ENCODE measurements at places on chromosomes 1 and 21.

DNA sequence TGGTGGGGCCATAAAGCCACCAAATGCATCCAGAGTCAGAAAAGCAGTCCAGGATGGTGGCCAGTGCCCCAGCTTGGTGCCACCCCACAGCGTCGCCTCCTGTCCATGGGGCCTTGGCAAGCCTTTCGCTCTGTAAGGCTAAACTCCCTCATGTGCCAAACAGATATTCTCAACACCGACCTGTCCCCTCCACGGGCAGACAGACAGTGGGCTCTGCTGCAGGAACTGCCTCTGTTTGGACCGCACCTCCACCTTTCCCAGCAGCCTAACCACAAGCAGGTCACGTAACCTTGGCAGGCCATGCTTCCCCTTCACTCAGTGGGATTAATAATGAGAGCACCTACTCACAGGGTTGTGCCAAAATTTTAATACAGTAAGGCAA, 11.7 kb downstream of the RUNX1 start:
- DNase-seq, result no peak

DNA sequence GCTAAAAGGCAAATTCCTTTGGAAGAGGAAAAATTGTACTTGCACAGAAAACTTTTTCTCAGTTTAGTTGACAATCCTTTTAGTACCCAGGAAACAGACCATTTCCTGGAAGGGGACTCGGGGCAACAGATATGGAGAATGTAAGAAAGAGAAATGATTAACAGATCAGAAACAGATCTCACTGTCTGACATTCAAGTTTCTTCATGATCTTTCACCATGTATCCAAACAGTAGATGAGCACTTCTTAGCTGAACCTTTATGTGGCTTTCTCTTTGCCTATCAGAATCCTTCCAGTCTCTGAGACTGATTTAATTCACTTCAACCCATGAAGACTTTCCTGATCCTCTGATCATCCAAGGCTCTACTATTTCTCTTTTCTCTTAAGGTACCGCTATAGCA, 2.7 kb downstream of the TTLL7 start:
- no peak for DNase-seq

- DNase-seq, result no peak
Measured at GRCh38 chr1:247204177-247204647, 32.4 kb upstream of the ZNF124 start.

DNA sequence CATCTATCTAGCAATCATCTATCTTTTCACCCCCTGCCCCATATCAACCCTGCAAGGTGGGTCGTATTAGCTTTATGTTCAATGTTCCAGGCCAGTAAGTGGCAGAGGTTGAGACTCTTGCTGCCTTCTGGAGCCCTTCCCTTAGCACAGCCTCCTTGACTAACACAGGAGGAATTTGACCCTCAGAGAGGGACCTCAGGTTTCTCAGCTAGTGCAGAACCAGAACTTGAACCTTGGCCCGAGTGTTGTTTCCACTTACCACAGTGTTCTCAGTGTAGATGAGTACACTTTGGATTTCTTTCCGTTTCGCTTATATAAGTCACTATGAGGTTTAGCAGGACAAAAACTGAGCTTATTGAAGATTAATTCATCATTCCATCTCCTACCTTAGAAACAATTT, 11.1 kb upstream of the ATF3 start:
- DNase-seq, result no peak

GRCh38 chr1:46549697-46550681, 1.5 kb downstream of the KNCN start:
- no peak for DNase-seq

GRCh38 chr1:241323514-241324195, 33.4 kb downstream of the RGS7 start:
- no peak for DNase-seq

DNA sequence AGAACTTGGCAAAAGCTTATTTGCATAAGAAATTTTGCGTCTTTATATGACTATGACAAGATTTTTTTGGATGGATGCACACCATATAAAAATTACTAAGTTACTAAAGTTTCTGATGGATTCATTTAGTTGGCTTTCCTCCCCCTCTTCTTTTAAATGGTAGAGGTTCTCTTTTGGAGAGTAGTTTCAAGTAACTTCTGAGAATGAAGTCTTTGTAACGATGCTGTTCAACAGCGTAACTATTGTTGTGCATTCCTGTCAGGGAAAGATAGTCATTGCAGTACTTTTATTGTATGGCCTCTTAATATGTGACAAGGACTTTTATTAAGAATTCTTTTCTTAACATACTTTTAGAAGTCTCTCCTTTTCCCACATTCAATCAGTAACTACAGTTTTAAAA, 16.0 kb downstream of the NFIA start:
- DNase-seq, result no peak

DNA sequence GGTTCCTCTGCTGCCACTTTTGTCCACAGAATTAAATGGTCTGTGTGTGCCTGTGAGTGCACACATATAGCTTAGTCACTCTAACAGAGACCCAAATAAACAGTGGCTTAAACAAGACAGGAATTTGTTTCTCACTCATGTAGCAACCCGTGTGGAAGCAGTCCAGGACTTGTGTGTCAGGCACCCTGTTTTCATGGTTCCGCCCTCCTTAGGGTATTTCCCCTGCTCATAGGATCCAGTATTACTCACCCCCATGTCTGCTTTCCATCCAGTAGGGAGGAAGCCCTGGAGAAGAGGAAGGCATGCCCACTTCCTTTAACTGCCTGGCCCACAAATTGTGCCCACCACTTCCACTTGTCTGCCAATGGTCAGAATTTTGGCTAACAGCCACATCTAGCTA, 41.3 kb upstream of the TACSTD2 start:
- DNase-seq, result no peak

DNA sequence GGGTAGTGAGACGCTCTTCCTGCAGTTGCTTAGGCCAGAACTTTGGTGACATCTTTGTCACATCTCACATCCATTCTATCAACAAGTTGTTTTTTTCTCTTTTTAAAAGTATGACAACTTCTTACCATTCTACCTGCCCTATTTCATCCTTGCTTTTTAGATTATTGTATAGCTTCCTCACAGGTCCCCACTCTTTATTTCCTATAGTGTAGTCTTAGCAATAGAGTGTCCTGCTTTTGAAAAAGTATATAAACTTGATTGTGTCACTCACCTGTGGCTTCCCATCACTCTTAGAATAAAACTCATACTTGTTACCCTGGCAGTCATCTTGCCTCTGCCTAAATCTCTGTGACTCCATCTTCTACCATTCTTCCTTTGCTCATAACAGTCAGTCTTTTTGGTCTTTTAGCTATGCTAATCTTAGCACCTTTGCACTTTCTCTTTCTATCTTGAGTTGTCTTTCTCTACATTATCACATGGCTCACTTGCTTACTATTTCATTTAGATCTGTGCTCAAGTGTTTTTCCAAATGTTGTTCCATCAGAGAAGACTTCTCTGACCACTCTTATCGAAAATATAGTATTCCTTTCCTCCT, 9.5 kb downstream of the CDC73 start:
- DNase-seq, result no peak

- peak; percentile 31 for DNase-seq
Measured at GRCh38 chr1:168234846-168235547, 9.2 kb downstream of the SFT2D2 start.

DNA sequence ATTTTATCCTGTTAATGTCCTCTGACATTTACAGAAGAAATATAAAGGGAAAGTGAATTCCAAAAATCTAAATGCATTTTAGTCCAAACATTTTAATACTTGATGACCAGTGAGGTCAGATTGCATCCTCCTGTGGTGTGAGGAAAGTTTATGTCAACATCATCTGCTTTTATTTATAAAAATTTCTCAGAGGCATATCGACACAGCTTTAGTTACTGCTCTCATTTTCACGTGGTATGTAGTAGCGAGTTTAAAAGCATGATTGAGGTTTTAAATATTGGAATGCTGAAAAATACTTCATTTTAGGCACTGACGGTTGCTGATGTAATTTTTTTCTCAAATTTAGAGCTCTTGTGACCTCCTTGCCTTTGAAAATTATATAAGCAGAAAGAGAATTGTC, 234.8 kb downstream of the HMCN1 start:
- no peak for DNase-seq

DNA sequence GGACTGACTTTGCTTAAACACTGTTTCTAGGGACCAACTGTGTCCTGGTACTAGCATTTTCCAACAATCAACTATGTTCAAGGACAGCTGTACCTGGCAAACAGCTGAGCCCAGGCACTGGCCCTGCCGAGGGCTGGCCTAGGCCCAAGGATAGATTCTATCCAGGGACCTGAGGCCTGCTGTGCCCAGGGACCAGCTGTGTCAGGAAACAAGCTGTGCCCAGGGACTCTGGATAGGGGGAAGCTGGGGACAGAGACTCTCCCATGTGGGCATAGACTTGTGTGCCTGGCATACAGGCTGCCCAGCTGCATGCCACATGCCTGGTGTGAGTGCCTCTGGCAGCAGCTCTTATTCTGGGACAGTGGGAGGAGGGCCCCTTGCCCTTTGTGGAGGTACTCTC, 38.1 kb upstream of the POU3F1 start:
- DNase-seq, result no peak

- DNase-seq, result no peak
Measured at GRCh38 chr1:68117416-68117815, 67.0 kb upstream of the DIRAS3 start.

GRCh38 chr1:165117482-165117881, 239.0 kb downstream of the LMX1A start:
- no peak for DNase-seq

- no peak for DNase-seq
Measured at GRCh38 chr1:221865808-221866207, 123.9 kb upstream of the DUSP10 start.

DNA sequence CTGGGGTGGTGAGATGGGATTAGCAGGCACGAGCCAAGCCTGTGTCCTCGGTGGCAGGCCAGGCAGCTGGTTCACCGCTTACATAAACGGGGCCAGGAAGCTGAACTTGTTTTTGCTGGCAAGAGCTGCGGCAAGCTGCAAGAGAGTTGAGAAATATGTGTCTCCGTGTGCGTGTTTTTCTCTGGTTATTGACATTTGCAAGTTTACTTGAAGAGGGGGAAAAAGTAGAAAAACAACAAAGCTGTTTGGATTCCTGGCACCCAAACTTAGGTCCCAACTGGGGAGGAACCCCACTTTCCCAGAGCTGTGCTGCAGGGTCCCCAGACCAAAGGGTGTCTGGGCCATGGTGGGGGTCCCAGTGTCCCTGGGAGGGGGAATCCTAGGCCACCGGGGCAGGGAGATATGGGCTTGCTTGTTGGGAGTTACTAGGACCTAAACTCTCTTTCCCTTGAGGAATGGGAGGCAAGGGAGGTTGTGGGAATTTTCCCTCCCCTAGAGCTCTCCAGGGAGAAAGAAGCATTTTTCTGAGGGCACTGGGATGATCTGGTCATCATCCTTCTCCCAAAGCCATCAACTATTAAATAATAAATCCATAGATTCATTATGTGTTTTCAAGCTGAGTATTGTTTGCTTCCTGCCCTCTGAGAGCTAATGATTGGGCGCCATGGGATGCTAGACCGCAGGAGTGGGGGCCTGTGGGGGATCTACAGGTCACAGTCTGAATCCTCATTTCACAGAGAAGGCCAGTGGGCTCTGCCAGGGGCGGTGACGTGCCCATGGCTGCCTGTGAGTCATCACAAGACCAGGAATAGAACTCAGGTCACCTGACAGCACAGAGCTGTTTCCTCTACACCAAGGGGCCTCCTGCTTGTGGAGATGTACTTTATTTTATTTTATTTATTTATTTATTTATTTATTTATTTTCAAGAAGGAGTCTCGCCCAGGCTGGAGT, 14.8 kb downstream of the IL6R start:
- no peak for DNase-seq

- no peak for DNase-seq
Measured at GRCh38 chr1:228393268-228393701, 13.3 kb downstream of the TRIM11 start.

DNA sequence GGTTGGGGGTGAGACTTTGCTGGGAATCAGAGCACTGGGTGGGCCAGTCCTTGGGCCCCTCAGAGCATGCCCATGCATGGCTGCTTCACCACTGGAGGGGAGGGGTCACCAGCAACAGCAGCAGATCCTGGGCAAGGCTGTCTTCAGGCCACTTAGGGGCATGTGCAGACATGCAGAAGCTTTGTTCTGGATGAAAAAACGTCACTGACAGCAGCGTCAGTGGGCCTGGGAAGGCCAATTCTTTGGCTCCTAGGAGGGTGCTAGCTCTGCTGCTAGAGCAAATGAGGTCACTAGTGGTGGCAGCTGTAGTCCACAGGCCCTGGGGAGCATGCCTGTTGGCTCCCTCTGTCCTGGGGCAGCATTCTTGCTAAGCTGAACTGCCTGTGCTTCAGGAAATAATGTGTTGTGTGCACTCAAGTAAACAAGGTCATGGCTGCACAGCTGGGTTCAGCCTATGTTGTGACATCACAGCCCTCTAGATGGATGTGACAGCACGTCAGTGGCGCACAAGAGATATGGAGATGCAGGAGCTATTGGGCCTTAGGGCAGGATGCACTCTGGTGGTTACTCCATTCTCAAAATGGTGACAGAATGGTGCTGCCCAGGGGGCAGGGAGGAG, 27.0 kb downstream of the ZC3H11B start:
- no peak for DNase-seq

DNA sequence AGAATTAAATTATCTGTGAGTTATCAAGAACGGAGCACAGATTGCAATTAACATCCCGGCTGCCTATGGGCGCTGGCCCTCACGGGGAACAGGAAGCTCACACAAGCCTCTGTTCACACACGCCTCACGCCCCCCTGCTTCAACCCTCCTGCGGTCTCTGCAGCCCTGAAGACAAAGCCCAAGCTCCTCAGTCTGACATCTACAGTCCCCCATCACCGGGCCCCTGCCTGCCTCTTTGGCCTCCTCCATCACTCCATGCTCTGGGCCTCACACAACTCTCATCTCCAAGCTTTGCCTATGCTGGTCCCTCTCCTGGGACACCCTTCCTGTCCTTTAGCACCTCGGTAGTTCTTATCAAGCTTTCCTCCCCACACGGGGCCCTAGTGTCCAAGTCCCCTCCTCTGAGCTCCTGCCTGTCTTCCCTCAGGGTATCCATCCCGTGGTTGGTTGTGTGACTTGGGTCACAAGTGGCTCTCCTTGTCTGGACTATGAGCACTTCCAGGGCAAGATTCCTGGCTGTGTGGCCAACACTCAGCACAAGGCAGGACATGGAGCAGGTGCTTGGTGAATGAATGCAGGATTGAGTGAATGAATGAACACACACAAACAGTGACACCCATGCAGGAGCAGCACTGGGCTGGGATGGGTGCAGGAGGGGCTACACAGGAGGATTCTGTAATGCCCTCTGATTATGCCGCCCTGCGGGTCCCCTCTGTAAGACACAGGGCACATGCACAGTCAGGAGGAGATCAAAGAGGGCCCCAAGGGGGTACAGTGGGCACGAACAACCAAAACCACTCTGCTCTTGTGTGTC, 116.1 kb downstream of the DMRTB1 start:
- DNase-seq, result no peak

GRCh38 chr21:26881504-26882228, 36.5 kb upstream of the ADAMTS1 start:
- DNase-seq, result no peak

DNA sequence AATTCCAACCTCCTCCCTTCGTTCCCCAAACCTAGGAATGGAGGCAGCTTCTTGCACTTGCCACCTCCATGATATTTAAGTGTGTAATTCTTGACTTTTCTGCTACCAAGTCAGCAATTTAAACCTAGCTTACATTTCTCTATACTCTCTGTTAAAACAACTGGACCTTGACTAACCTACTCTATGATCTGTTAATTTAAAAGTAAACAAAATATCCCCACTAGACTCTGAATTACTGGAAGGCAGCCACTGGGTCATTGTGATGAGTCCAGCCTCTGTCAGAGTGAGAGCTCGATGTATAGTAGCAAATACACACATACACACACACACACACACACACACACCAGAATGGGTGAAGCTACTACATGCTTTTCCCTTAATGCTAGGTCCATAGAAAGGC, 40.0 kb upstream of the DHCR24 start:
- no peak for DNase-seq

- DNase-seq, result no peak
Measured at GRCh38 chr1:185468626-185469025, 151.6 kb upstream of the IVNS1ABP start.

Measured in HCT116 (cell line).